ENCODE measurements at places on chromosomes 12 and 14.
A peak's percentile ranks its signal among the peaks of the same experiment; 100 is the strongest.

GRCh38 chr12:108381787-108382436 is 42.8 kb upstream of the CMKLR1 start:
- DNase-seq: no peak

DNA sequence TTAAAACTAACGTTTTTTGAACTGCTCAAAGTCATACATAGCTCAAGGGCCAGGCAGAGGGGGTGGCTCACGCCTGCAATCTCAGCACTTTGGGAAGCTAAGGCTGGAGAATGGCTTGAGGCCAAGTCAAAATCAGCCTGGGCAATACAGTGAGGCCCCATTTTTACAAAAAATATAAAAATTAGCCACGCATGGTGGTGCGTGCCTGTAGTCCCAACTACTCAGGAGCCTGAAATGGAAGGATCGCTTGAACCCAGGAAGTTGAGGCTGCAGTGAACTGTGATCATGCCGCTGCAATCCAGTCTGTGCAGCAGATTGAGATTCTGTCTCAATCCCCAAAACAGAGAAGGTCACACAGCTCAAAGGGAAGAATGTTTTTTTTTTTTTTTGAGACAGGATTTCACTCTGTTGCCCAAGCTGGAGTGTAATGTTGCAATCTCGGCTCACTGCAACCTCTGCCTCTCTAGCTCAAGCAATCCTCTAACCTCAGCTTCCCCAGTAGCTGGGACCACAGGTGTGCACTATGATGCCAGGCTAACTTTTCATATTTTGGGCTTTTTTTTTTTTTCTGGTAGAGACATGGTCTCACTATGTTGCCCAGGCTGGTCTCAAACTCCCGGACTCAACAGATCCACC is 2.9 kb downstream of the RBM23 start:
- DNase-seq: no peak

GRCh38 chr12:42961395-42961794 is 371.8 kb upstream of the PRICKLE1 start:
- DNase-seq: peak; percentile 90

DNA sequence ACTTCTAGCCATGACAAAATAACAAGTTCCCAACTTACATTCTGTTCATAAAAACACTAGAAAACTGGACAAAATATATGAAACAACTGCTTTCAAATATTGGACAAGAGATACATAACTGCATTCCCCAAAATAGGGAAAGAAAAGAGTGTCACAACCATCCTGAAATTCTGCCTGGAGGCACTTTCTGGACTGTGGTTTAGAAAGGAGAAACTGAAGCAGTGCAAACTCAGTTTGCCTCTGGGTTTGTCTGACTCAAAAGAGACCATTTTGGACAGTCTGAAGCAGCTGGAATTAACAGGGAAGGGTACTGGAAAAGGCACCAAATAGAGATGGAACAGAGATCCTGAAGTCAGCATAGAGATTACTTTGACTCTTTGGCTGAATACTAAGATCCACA is 11.3 kb upstream of the SYT1 start:
- no peak for DNase-seq
